ENCODE measurements at places on chromosomes 3 and 15.

DNA sequence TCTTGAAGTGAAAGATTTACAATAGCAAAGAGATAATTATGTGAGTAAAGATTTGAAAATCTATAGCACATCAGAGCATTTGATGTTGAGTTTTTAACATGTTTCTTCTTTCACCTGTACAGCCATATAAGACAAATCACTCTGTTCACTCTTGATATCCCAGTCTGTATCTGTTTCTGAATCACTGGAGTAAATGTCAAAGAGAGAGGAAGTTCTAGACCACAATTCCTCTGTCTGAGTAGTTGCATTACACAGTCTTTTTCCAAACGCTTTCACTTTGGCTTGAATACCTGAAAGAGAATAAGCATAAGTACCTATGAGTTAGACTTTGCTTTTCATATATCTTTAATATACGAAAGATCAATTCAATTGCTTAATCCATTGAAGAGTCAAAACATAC, 9.9 kb downstream of the THAP10 start:
- no peak for DNase-seq

DNA sequence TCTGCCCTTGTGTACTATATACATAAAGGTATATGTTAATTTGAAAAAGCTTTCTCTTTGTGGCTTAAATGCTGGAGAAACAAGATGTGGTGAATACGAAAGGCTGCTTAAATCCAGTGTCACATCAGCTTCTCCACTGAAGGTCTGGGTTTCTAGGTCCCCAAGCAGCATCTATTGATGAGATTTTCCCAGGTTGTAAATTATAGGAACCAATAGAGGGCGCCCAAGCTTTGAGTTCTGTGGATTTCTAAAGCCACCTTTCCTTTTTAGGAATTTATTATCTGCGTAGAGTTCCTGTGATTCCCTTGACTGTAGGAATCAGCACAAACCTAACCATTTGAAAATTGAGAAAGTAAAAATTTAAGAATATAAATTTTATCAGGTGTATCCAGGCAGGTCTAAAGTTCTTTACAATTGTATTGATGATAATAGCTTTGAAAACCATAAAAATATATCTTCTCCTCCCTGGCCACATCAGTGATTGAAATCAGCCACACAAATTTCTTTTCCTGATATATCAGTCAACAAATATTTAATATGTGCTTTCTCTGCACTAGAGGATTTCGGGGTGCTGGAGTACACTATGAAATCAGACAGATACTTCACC, 88.3 kb upstream of the ADAMTSL3 start:
- peak; percentile 33 for DNase-seq

DNA sequence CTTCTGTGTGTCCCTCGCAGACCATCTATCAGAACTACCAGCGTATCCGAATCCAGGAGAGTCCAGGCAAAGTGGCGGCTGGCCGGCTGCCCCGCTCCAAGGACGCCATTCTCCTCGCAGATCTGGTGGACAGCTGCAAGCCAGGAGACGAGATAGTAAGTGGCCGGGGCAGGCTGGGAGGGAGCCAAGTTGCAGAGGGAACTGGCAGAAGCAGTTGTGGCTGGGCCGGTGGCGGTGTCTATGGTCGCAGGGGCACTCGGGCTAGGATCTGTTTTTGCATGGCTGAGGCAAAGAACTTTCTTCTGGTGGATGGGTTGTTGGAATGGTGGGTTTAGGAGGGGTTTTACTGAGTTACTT, 10.1 kb downstream of the MCM2 start:
- DNase-seq: no peak

GRCh38 chr3:39349080-39349479, 19.6 kb downstream of the CCR8 start:
- DNase-seq: no peak

- no peak for DNase-seq
Observed at GRCh38 chr3:67578416-67578815, 76.0 kb downstream of the SUCLG2 start.

- no peak for DNase-seq
Observed at GRCh38 chr15:100252359-100252758, 89.4 kb downstream of the ADAMTS17 start.

DNA sequence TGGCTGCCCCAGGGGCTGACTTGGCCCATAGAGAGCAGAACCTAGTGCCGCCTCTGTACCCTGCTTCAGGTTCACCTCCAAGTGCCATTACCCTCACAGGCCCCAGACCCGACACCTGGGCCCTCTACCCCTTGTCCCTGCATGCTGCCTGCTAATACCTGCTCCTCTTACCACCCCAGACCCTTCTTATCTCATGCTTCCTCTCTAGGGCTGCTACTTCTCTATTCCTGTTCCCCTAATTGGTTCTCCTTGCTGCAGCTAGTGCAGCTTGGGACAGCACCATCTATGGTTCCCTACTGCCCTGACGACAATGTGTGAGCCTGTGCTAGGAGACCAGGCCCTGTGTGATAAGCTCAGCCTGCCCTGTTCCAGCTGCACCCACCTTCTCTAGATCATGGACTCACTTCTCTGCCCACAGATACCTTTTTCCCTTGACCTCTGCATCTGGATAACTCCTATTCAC, 15.3 kb downstream of the HDAC11 start:
- DNase-seq: no peak

Measured in AG20443 (cell line).